ENCODE measurements at places on chromosomes 5 and 9. TPM values are rescaled to one million over a fixed set of nuclear protein-coding genes. Genes with fewer than 3 reads are reported as not detected.

Gene TRAPPC13
- total RNA-seq: 17.3 TPM

Gene LRRC19
- 0.08 TPM for total RNA-seq

Gene PTGDS
- 5,554 TPM for total RNA-seq

Gene FGF18
- total RNA-seq: 0.79 TPM

Gene PCDHGB2
- total RNA-seq: 16.6 TPM

Gene FOXD4
- 0.50 TPM for total RNA-seq

Gene RNF145
- total RNA-seq: 39.5 TPM

Gene FAT2
- total RNA-seq: 18.0 TPM

Gene ANKRD31
- total RNA-seq: 16.9 TPM

Gene COL27A1
- 68.8 TPM for total RNA-seq

Gene NIPBL
- 76.6 TPM for total RNA-seq

Gene PIP5K1B
- 66.9 TPM for total RNA-seq

Gene FGF10
- total RNA-seq: 3.3 TPM

GRCh38 chr9:26658476-26658875, 234.1 kb downstream of the CAAP1 start:
- DNase-seq: no peak

- DNase-seq: no peak
Observed at GRCh38 chr9:6417186-6417585, 4.2 kb downstream of the UHRF2 start.

- no peak for DNase-seq
Observed at GRCh38 chr5:180034564-180034963, 37.0 kb downstream of the RNF130 start.

GRCh38 chr9:136370687-136371532, 2.6 kb downstream of the CARD9 start:
- DNase-seq: no peak

GRCh38 chr5:38782180-38782835, 63.5 kb upstream of the OSMR start:
- DNase-seq: no peak

- no peak for DNase-seq
Observed at GRCh38 chr9:87236546-87236945, 261.1 kb upstream of the DAPK1 start.

GRCh38 chr5:78706825-78707224, 58.3 kb upstream of the LHFPL2 start:
- DNase-seq: no peak

DNA sequence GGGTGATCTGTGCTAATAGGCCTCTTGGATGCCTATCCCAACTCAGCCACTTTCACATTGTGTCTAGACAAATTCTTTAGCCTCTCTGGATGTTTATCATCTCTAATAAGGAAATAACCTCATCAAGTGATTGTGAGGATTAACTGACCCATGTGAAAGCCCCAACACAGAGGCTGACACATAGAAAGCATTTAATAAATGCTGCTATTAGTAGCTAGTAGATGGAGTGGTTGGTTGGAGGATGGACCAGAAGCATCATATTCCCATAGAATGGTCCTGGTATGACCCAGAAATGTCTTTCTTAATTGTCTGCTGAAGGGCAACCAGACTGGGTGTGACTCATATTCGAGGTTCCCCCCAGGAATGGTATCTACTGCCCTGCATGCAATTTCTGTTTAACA, 124.4 kb downstream of the PIK3R1 start:
- DNase-seq: no peak

DNA sequence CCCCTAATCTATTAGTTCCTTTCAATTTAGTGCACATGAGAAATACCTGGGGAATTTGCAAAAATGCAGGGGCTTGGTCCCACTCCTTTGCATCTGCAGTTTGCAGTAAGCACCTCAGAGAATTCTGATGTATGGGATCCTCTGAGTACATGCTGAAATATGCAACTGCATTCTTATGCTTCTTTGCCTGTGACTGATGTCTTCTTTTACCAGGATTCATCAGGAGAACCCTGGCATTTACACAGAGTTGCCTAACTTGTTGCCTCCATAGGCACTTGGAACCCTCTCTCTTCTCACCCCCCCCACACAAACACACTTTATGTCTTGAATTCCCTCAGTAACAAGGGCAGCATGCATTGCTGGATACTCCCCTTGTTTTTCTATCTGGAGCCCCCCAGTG, 173.1 kb downstream of the KDM4C start:
- no peak for DNase-seq

DNA sequence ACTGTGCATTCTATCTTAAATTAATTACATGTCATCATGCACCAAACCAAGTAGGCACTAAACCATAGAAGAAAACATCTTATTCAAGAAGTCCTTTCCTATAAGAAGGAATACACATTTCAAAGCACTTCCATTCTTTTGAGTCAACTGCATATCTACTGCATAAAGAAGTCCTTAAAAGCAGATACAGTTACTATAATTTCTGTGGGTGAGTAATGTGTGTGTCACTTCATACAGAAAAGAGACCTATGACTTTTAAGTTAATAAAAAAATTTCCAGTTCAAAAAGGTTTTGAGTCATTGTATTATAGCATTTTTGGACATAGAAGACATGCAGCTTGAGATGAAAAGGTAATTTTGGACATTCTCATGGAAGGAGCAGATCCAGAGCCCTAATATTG, 125.0 kb downstream of the DTWD2 start:
- DNase-seq: no peak

- peak; percentile 24 for DNase-seq
Observed at GRCh38 chr5:129904667-129905472, 605 bp downstream of the CHSY3 start.

DNA sequence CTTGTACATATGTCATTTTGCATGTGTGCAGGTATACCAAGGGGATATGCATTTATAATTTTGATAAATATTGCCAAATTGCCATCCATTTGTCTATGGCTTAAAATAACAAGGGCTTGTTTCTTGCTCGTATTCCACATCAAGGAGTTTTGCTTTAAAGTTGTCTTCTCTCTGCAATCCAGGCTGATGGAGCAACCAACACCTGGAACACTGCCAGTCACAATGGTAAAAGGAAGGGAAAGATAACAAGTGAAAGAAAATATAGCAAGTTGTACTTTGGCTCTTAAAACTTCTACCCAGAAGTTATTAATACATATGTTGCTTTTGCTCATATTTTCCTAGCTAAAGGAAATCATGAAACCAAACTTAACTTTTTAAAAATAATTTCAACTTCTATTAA, 156.9 kb downstream of the UNC13B start:
- no peak for DNase-seq

DNA sequence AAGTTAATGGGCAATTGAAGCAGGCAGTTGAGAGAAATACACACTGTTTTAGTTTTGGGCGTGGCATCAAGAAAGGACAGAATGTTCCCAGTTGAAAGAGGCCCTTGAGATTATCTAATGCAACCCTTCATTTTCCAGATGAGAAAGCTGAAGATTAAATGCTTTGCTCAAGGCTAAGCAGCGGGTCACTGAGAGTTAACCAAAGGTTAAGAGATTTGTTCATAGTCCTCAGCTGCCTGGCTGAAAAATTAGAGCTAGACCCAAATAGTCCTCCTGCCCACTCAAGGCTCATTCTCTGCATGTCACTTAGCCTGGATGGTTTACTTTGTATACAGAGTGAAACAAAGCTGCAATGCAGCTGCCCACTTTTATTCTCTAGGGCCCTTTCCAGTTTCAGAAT, 46.7 kb upstream of the MAMDC2 start:
- DNase-seq: peak; percentile 59

GRCh38 chr9:73265876-73266275, 114.2 kb downstream of the ANXA1 start:
- DNase-seq: no peak

DNA sequence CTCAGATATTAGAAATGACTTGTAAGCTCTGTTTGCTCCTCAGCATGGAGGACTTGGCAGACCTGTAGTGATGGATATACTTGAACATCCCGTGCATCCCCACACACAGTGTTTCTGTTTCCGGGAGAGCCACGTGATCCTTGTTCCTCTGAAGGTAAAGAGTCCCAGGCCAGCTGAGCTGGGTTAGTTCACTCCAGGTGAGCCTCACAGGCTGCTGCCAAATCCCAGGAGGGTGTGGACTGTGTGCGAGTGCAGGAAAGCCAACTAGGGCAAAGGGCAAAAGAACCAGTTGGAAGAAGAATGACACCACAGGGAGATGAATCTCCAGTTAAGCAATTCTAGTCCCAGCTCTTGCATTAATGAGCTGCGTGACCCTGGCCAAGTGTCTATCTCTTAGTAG, 10.4 kb upstream of the TOMM5 start:
- DNase-seq: no peak

DNA sequence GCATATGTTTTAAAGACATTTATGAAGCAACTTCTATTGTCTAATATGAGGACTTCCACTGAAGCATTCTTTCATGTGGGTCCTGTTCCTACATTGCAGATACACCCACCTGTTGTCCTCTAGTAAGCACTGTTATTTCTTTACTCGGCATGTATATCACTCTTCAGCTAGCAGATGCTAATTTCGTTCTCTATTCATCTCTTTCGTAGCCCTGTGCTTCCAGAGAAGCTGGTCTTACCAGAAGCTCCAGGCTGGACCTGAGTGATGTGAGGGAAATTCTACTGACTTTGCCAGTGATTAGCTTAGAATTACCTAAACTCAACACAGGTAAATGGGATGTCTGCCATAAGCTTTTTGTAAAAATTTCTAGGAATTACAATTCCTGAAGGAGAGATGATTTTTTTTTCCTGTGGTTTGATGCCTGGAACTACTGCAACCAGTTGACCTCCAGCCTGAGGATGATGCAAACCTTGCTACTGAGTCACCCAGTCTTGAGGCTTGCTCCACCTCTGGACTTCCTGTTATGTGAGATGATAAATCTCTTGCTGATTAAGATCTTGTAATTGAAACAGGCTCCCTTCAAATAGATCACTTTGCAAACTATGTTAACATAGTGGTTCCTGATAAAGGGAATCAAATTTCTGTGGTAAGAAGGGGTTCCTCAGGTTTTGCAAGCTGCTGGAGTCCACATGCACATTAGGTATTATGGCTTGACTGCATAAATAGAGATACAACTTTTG, 52.2 kb upstream of the SPINK5 start:
- DNase-seq: no peak

- DNase-seq: no peak
Observed at GRCh38 chr9:91255327-91255726, 106.4 kb downstream of the AUH start.

GRCh38 chr5:158691631-158692255, 408.0 kb downstream of the EBF1 start:
- no peak for DNase-seq

GRCh38 chr9:90795871-90796317, 5.7 kb upstream of the SYK start:
- DNase-seq: no peak

GRCh38 chr5:172224996-172225395, 31.0 kb downstream of the EFCAB9 start:
- no peak for DNase-seq

- no peak for DNase-seq
Observed at GRCh38 chr9:36426945-36427344, 26.9 kb upstream of the RNF38 start.

DNA sequence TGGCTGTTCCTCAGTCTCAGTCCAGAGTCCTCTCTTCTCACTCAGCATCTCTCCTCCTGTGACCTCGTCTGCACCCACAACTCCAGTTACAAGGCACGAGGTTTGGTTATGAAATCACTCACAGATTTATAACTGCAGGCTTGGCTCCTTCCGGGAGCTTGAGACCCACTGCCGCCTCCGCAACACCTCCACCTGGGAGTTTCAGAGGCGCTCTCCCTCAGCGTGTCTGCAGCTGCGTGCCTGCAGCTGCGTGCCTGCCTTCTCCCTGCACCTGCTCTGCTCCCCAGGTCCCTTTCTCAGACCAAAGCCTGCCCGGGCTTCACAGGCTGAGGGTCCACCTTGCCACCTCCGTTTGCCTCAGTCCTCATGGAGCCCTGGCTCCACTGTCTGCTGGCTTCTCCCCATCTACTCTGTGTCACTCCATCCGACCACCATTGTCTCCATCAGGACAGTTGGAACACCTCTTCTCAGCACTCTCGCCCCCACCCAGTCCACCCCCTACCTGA, 51.5 kb downstream of the HRH2 start:
- DNase-seq: no peak

DNA sequence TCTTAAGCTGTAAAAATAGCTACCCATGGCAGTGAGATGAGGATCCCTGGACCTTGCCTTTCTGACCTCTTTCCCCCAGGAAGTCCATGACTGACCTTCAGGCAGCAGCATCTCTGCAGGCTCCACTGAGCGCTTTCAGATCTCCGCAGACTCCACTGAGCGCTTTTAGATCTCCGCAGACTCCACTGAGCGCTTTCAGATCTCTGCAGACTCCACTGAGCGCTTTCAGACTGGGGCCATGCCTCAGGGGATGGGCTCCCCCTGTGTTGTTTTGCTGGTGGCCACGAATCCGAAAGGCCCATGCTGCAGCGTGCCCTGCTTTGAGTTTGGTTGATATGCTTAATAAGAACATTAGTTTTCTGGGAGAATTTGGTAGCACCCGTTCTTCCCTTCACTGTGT, 254.2 kb downstream of the FANCC start:
- peak; percentile 1 for DNase-seq

DNA sequence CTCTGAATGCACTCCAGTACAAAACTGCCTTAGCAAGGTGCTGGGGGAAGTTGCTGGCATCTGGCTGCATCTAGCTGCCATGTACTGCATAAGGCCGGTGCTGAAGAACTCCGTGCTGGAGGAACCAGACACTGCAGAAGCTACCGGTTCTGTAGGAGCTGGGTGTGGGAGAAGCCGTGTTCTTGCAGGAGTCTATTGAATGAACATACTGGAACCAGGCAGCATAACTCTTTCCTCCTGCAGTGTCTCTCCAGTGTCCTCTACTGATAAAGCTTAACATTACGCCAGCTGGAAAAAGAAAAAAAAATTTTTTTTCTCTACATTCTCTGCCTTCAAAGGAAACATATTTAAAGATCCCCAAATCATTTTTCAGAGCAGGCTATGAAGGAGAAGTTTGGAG, 38.5 kb downstream of the VPS13A start:
- DNase-seq: peak; percentile 19

GRCh38 chr5:171365351-171365750, 22.3 kb upstream of the NPM1 start:
- DNase-seq: no peak

DNA sequence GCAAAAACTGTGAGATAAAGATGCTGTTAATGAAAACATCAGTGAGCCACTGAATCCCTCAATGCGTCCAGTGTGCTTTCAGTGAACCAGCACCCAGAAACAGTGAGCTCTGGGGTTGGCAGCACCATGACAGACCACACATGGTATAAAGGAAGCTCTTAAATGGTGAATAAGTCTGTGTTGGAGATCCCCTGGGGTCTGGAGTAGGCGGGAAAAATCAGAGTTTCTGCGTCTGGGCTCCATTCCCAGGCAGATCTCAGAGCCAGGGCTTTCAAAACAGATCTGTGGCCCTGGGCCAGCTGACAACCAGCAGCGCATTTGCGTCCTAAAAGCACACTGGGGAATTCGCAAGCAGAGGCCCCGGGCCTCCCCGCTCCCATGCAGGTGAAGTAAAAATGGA, 233.5 kb downstream of the FRMD3 start:
- peak; percentile 85 for DNase-seq

- peak; percentile 90 for DNase-seq
Observed at GRCh38 chr9:84271531-84271900, 69.0 kb downstream of the SLC28A3 start.

DNA sequence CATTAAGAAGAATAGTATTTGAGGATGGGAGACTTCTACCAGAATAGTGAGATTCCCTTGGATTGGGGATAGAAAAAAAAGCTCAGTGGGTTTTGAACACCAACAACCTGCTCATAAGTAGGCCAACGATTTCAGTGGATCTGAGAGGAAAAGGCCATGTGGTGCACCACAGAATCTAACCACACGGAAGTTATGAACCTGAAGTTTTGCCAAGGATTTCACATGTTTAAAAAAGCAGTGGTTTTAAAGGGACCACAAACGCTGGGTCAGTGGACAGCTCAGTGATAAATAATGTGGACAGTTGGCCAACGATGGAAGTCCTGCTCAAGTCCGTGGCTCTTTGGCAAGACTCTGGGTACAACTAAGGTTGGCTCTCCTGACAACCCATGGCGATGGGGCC, 107.2 kb upstream of the TXNDC8 start:
- DNase-seq: no peak

Measured in testis (tissue), 5 donors.